ENCODE measurements at places on chromosomes 5 and 9. TPM values are rescaled to one million over a fixed set of nuclear protein-coding genes. Genes with fewer than 3 reads are reported as not detected.

GRCh38 chr5:30908356-30908755 lies 285.1 kb upstream of the CDH6 start:
- no peaks in the 10 kb centered on the region for H3K36me3 ChIP-seq
- no peak overlapping the region for H3K27ac ChIP-seq
- no peak overlapping the region for H3K4me3 ChIP-seq
- DNase-seq, result no peak
- no peaks in the 10 kb centered on the region for H3K4me1 ChIP-seq
- H3K27me3 ChIP-seq, result no peaks in the 10 kb centered on the region

GRCh38 chr5:50767588-50767987 lies 101.2 kb downstream of the PARP8 start:
- peaks cover 24% of the 10 kb centered on the region for H3K36me3 ChIP-seq
- H3K27me3 ChIP-seq, result no peaks in the 10 kb centered on the region
- no peak overlapping the region for H3K27ac ChIP-seq
- no peak overlapping the region for H3K4me3 ChIP-seq
- no peaks in the 10 kb centered on the region for H3K4me1 ChIP-seq

- H3K27ac ChIP-seq, result no peak overlapping the region
- no peak for DNase-seq
- H3K4me3 ChIP-seq, result no peak overlapping the region
Measured at GRCh38 chr5:156149213-156149612, 177.8 kb upstream of the SGCD start.

DNA sequence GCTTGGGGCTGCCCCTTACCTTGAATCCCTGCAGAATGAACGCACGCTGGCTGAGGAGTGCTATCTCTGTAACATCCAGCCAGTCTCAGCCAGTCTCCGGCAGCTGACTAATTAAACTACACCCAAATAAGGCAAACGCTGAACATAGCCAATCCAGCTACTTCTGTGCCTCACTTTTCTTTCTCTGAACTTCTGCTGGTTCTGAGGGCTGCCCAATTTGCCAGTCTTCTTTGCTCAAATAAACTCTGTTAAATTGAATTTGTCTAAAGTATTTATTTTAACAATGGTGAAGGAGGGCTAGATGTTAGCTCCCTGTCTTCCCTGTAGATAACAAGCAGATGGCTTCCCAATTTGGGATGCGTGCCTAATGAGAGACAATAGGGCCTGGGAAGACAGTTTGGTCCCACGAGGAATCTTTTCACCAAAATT lies 154.0 kb upstream of the NFIL3 start:
- H3K27me3 ChIP-seq, result no peaks in the 10 kb centered on the region
- no peaks in the 10 kb centered on the region for H3K4me1 ChIP-seq
- no peak overlapping the region for H3K4me3 ChIP-seq
- H3K27ac ChIP-seq, result no peak overlapping the region
- no peaks in the 10 kb centered on the region for H3K36me3 ChIP-seq

ASPN gene
- total RNA-seq, result not detected

DNA sequence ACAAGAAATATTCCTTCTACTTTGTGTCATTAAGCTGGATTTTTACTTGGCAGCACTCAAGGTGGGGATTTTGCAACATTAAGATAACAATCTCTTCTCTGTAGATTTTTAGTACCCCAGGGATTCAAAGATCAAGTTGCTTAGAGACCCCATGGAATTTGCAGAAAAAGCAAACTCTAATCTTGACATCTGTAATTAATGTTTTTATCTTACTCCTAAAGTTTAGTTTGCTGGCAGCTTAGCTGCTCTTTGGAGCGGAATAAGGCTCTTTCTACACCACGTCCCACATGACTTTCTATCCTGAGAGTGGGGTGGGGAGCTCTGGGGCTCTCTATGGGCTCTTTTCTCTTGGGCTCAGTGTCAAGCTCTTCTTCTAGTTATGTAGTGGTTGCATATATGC lies 21.7 kb upstream of the SPDL1 start:
- H3K4me1 ChIP-seq, result no peaks in the 10 kb centered on the region
- H3K36me3 ChIP-seq, result no peaks in the 10 kb centered on the region
- H3K27me3 ChIP-seq, result peaks cover 14% of the 10 kb centered on the region
- H3K27ac ChIP-seq, result no peak overlapping the region

- H3K4me3 ChIP-seq, result no peak overlapping the region
- no peak overlapping the region for H3K27ac ChIP-seq
- no peaks in the 10 kb centered on the region for H3K4me1 ChIP-seq
- no peaks in the 10 kb centered on the region for H3K27me3 ChIP-seq
- no peak for DNase-seq
- no peaks in the 10 kb centered on the region for H3K36me3 ChIP-seq
Measured at GRCh38 chr5:147413266-147413665, 96.6 kb downstream of the DPYSL3 start.

Data from CD8-positive, alpha-beta memory T cell (primary cell).